Femur (tissue), 1 donor: ENCODE measurements at places on chromosomes 13 and 19.

- DNase-seq = no peak
These were observed 86.0 kb downstream of the GADD45B start for GRCh38 chr19:2561895-2562294.

DNA sequence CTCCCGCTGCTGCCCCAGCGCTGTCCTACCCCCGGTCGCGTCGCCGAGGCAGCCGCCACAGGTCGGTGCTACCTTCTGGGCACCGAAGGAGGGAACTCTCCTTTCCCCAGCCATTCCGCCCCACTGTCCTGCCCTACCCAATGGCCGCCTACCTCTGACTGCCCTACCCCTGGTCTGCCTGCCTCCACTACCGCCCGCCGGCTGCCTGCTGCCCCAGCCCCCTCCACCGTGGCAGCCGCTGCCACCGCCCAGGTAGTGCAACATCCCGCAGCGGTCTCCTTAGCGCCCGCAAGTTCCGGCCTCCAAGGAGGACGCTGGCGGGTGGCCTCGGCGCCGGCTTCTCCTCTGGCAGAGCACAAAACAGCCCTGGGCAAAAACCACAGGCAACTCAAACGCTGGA, 1303.1 kb downstream of the UQCRFS1 start:
- no peak for DNase-seq

DNA sequence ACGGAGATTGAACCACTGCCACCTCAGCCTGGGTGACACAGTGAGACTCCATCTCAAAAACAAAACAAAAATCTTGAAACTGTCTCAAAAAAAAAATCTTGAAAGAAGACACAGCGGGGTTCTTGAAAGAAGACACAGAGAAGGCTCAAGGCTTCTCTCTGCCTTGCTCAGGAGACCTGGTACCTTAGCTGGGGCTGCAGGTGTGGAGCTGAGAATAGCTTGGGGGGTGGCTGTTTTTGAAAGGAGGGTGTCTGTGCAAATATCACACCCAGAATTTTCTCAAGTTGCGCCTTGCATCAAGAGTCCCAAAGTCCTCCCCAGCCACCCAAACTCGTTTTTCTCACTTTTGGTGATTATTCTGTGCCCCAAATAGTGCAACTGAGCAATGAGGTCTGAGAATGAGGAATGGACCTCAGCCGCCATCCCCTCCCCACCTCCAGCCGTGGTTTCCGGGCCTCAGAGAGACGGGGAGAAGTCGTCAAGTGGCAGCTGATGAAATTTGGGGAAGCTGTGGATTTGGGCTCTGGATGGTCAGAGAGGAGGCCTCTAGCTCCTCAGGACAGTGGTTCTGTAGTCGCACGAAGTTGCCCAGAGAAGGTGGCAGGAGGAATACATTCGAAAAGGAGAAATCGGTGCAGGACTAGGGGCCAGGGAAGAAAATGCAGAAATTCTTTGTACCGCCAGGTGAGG, 8.8 kb downstream of the S1PR2 start:
- no peak for DNase-seq

- no peak for DNase-seq
These were observed 14.7 kb downstream of the ZNF787 start for GRCh38 chr19:56106397-56106849.
